Bronchial epithelial cell (primary cell): ENCODE measurements at places on chromosomes 6 and 20. TPM values are rescaled to one million over a fixed set of nuclear protein-coding genes. Genes with fewer than 3 reads are reported as not detected.

PRL gene
- total RNA-seq, result not detected in 2 replicates

GRCh38 chr6:136526196-136526930 is 23.9 kb downstream of the MAP7 start:
- peak; percentile 64 for DNase-seq

GRCh38 chr6:25462235-25462897 is 183.2 kb downstream of the CARMIL1 start:
- no peak for DNase-seq

- no peak for DNase-seq
These were observed 20.1 kb downstream of the JAG1 start for GRCh38 chr20:10653599-10654249.

GRCh38 chr6:63928613-63929012 is 293.0 kb downstream of the PHF3 start:
- DNase-seq, result no peak

GRCh38 chr6:27209659-27210269 is 37.7 kb upstream of the PRSS16 start:
- no peak for DNase-seq

- DNase-seq, result no peak
These were observed 22.5 kb downstream of the TBC1D7 start for GRCh38 chr6:13305791-13306190.

DNA sequence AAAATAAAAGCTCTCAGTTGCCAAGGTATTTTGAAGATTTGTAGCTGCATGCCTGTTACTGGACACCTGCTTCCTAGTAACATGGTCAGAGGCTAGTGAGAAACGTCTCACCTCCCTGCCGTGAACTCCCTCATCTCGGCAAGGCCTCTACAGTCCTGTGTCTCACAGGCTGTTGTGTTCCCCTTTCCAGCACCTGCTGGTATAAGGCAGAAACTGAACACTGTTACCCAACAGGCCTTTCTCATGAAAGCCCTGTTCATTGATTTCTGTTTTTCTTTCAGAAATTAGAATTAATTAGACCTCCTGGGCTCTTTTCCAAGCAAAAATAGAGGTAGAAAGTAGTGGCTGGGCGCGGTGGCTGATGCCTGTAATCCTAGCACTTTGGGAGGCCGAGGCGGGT is 17.6 kb upstream of the SRSF3 start:
- no peak for DNase-seq
